ENCODE measurements at places on chromosomes 16 and 17.

GRCh38 chr17:824378-824777 lies 42.2 kb downstream of the MRM3 start:
- DNase-seq = no peak

GRCh38 chr16:69131167-69131838 lies 1.1 kb downstream of the CHTF8 start:
- DNase-seq = no peak

DNA sequence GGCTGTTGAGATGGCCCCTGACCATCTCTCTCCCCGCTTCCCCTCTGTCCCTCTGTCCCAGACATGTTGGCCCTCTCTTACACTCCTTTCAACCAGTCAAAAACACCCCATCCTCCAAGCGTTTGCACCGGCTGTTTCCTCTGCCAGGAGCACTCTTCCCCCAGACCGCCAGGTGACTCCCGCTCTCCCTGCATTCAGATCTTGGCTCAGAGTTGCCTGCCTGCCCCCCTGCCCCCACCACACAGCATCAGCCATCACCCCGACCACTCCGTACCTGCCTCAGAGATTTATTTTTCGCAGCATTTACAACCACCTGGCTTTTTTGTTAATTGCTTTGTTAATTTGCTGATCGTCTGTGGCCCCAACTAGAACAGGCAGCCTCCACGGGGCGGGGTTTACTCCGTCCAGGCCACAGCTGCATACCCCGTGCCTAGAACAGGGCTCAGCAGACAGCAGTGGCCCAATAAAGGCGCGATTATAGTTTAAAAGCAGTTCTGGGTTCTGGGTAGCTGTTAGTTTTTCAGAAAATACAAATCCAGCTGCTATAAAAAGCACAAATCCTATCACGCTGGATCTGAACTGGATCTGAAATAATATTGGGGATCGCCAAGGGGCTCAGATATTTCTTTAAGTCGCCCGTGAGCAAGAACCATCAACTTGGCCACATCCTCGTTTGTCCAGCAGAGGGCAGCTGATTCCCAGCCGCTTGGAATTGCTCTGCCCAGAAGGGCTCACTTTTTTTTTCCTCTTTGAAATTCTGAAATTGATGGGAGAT lies 173.6 kb downstream of the IRF8 start:
- no peak for DNase-seq

DNA sequence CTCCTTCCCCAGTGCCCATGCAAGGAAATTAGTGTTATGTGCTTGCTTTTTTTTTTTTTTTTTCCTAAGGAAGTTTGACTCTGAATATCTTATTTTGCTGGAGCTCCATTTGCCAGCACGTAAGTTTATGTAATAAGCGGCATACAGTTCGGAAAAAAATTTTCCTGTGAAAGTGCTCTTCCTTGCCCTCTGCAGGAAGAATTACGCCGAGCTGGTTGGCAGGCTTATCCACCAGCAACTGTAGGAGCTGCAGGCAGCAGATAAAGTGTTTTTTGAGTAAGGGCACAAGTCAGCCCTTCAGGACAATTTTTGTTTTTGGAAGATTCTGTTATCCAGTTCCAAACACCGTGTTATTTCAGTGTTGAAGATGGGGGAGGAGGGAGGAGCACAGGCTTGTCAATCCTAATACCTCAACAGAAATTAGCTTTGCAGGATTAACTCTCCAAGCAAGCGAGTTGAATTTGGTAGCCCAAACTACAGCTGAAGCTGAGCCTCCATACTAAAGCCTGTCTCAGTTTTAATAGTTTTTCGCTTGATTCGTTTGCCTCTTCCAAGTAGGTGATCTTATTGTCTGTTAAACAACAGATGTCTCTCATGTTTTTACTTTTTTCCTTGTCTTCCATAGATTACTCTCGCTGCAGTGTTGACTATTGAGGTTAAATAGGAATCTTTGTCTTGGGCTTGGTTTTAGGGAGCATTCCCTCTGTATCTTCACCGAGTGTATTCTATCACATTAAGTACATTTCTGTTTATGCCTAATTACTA lies 1.1 kb downstream of the SPECC1 start:
- no peak for DNase-seq

- no peak for DNase-seq
Measured at GRCh38 chr17:61456061-61456681, 3.9 kb downstream of the TBX4 start.

DNA sequence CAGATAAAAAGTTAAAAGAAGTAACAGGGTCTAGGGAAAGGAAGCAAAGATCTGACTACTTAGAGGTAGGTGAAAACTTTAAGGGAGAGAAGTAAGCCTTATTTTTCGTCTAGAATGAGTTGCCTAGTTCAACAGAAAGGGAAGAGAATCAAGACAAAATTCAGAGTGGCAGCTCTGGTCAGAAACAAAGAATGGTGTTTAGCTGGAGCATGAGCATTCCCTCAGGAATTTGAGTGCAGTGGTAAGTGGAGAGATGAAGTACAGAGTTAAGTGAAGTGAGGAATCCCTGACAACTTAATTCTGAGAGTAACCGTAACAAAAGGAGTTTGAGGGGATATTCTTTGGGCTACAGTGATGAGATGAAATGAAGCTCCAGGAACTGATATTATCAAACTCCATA lies 11.5 kb downstream of the SMG6 start:
- no peak for DNase-seq

GRCh38 chr17:38598536-38598935 lies 7.2 kb downstream of the SRCIN1 start:
- DNase-seq = no peak

DNA sequence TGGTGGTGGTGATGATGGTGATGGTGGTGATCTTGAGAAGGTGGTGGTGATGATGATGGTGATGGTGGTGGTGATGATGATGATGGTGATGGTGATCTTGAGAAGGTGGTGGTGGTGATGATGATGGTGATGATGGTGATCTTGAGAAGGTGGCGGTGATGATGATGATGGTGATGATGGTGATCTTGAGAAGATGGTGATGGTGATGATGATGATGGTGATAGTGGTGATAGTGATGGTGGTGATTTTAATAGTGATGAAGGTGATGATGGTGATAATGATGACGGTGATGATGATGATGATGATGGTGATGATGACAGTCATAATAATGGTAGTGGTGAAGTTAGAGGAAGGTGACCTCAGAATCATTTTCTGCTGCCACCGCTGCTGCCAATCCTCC lies 75.1 kb downstream of the MYH13 start:
- DNase-seq = no peak

- DNase-seq = no peak
Measured at GRCh38 chr16:88903267-88903666, 36.8 kb upstream of the PABPN1L start.

Data from effector memory CD4-positive, alpha-beta T cell (primary cell).